ENCODE measurements at places on chromosomes 2 and 18. TPM values are rescaled to one million over a fixed set of nuclear protein-coding genes. Genes with fewer than 3 reads are reported as not detected.

Gene GPR45
- not detected for total RNA-seq

Gene AMMECR1L
- 11.2 TPM for total RNA-seq

Gene DCDC2C
- not detected for total RNA-seq

Gene NYAP2
- total RNA-seq = not detected

Gene SP3
- 129 TPM for total RNA-seq
